ENCODE measurements at places on chromosomes 4 and X.

- DNase-seq = no peak
These were observed 89.3 kb upstream of the NEIL3 start for GRCh38 chr4:177220376-177220775.

DNA sequence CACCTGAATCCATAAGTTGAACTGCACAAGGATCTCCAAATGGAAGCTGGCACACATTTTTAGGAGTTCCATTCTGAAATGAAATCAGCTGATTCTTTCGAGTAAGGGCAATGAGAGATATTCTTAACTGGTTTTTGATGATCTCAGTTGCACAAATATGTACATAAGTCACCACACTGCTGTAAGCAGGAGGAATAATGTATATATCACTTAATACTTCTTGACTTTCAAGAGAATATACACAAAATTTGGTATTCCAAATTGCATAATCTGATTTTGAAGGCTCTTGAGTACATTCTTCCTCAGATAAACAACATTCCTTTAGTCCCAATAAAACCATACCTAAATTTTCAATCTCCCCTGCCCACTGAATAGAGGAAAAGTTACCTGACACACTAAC, 8.2 kb downstream of the FANCB start:
- no peak for DNase-seq

DNA sequence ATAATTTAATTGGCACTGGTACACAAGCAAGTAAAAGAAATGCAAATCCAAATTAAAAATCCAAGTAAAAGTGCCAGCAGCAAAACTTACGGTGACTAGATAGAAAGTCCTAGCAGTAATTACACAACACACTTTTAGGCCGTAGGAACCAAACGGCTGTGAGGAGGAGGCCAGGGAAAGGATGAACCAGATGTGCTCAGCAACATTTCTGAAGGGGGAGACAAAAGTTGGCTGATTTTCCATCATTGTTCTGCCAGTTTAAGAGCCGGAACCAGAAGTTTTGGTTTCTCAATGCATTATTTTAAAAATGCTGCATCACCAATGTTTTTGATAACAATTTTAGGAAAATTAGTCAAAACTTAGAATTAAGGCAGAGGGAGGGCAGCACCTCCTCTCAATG, 68.7 kb upstream of the ENPP6 start:
- DNase-seq = no peak

DNA sequence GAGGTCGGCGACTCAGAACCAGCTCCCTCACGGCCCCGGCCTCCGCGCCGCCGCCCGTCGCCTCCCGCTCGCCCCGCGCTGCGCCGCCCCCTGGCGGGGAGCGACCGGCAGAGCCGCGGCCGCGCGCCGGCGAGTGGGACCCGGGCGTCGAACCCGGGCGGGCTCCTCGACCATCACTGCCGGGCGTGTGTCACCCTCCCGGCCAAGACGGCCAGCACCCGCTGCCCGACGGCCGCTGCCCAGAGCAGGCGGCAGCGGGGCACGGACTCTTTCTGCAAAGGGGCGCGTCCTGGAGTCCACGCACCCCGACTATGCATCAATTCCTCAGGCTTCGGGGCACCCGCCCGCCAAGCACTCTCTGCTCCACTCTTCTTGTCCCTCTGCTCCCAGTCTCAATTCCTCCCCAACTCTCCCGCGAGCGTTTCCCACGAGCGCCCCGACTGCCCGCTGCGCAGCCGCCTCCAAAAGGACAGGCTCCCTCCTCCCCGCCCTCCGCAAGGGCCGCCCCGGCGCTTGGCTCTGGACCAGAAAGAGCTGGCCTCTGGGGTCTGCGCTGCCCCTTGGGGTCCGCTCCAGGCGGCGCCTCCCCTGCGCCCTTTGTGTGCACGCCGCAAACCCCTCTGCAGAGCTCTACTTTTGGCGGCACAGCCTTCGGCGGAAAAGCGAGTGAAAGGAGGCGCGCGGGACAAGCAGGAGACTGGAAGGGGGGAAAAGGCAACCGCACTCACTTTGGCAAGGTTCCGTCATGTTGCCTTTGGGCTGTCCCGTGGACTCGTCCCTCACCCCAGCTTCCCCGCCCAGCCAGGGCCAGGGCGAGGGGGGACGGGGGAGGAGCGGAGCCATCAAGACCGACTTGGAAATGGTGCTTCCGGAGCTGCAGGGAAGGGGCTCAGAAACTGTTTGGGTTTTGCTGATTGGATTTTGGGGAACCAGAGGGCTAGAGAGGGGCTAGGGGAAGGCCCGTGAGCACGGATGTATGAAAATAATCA, 1.0 kb downstream of the PDE5A start:
- DNase-seq = peak; percentile 23

DNA sequence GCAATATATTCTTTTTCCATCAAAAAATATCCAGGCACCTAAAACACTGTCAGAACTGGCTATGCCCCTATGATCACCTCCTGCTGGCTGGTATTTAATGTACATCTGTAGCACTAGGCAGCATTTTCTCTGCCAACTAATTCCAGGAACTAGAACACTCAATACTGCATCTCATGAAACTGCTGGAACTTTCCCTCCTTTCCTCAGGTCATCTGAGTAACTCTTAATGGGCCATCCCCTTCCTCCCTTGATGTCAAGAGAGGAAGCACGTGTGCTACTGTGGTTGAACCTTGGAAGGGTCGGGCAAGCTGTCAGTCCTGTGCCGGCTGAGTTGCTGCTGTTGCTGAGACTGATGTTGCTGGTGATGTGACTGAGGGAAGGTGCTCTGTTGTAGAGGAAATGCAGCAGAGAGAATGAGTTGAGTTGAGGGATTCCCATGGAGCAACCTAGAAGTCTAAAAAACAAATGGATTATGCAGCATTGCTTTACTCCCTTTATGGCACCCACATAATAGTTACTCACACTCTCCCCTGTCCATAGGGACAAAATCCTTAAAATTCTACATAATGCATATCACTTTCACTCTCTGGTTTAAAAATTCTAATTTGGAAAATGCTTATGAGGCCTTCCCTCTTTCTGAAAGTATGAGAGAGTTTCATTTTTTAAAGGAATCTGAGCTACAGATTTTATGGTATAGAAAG, 39.5 kb downstream of the TMEM165 start:
- DNase-seq = peak; percentile 34

- DNase-seq = peak; percentile 11
These were observed 179.4 kb downstream of the FBXW7 start for GRCh38 chr4:152356428-152357034.

GRCh38 chr4:155769090-155769489, 10.3 kb downstream of the GUCY1B1 start:
- DNase-seq = no peak

DNA sequence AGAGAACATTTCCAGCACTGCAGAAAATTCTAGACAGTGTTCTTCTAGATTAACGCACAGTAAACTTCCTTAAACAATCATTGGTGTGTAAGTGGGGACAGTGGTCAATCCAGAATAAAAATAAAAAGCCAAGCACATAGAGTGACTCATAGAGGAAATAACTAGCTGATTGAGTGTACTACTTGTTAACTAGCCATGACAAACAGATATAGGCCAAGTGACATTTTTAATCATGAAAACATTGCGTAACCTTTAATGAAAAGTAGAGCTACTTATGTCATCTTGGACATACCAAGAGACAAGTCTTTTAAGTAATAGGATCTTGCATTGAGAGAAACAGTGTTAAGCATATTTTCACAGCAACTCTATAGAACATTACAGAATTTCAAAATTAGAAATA, 233.9 kb upstream of the MAB21L2 start:
- DNase-seq = no peak

- DNase-seq = no peak
These were observed 516.3 kb downstream of the BCOR start for GRCh38 chrX:39581411-39581810.

GRCh38 chr4:163846008-163846407, 351.5 kb downstream of the TMA16 start:
- no peak for DNase-seq

- no peak for DNase-seq
These were observed 152.7 kb downstream of the RNF150 start for GRCh38 chr4:140980426-140981200.

DNA sequence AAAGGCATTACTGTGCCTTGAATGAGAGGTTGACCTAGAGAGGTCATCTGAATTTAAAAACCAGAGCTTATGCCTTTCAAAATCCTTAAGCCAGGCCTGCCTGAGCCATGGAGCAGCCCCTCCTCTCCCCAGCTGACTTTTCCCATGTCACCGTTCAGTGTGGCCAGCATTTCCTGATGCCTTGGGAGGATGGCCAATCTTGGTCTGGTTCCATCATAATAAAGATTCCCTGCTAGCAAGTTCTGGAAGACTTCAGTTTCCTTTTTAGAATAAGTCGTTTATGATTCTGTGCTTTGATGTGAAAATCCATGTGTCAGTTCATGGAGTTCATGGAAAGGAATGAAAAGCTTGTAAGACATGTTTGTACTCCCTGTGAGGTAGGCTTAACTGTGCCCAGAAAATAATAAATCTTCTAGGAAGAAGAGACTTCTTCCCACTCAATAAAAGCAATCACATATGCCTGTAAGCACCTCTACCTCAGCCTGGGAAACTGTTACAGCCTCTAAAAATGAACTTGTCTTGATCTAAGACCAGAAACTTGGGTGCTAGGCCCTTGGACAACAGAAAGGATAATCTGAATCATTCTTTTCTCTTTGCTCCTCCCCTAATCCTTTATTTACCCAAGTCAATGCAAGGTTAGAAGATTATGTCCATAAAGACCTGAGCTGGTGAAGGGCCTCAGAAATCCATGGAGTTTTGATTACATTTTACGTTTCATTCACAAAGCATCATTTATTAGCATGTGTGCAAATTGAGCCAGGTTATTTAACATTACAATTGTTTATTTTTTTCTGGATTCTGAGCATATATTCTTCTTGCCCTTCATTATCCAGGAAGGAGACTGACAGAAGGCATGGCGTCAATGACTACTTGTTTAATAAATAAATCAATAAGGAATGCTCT, 84.0 kb upstream of the TBC1D9 start:
- no peak for DNase-seq

GRCh38 chrX:20320461-20321159, 53.9 kb upstream of the RPS6KA3 start:
- DNase-seq = no peak

DNA sequence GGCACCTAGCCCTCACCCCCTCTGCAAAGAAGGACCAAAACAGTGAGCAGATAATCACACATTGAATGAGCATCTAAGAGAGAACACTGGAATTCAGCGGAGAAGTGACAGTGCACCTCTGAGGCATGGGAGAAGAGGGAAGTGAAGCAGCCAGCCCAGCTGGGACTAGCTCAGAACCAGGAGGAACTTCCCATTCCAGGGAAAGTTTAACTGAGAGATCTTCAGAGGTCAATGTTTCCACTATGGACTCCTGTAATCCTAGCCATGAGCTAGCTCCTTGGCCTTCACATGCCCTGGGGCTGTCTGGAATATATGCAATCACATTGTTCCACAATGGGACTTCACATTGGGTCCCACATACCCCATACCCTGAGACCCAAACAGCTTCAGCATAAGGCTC, 24.4 kb downstream of the TLR6 start:
- no peak for DNase-seq

Measured in hematopoietic multipotent progenitor cell treated with erythropoietin and hydrocortisone succinate and interleukin-3 and kit ligand, for 8 days (in vitro differentiated cells).